ENCODE measurements at places on chromosomes 13 and 19.

DNA sequence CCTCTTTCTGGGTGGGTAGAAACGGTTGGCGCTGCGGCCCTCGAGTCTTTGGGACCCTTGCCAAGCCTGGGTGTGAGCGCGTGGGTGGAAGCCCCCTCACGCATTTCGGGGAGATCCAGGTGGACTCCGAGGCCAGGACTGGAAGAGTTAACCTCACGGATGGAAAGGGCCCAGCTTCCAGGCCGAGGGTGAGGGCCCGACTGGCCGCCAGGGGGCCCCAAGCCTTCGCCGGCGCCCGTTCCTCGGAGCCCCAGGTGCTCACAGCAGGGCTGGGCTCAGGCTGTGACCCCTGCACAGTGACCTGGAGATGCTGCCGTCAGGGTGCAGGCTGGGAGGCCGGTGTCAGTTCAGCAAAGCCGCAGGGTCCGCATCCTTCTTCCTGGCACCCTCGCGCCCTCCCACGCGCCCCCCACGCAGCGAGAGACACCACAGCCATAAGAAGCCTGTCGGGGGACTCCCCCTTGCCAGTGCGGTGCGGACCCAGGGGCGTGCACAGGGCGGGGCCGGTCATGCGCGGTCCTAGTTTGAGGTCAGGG, 34.2 kb upstream of the TMEM255B start:
- peak; percentile 84 for DNase-seq

- DNase-seq = no peak
Observed at GRCh38 chr13:110916301-110917142, 1.7 kb upstream of the ANKRD10 start.

- DNase-seq = no peak
Observed at GRCh38 chr13:39580881-39581575, 22.0 kb downstream of the LHFPL6 start.

- DNase-seq = no peak
Observed at GRCh38 chr13:49821216-49822009, 28.9 kb upstream of the KPNA3 start.

DNA sequence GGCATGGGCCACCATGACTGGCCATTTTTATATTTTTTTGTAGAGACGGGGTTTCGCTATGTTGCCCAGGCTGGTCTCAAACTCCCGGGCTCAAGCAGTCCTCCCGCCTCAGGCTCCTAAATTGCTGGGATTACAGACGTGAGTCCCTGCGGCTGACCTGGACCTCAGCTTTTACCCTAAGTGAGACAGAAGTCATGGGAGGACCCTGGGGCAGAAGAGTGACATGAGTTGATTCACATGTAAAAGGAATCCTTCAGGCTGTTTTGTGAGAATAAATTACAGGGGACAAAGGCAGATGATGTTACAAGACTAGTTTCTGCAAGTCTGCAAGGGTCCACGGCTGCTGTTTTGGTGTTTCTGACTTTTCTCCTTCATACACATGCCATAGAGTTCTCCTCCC, 2.6 kb upstream of the BCAM start:
- DNase-seq = no peak

- DNase-seq = no peak
Observed at GRCh38 chr13:51260154-51260553, 38.0 kb downstream of the FAM124A start.

DNA sequence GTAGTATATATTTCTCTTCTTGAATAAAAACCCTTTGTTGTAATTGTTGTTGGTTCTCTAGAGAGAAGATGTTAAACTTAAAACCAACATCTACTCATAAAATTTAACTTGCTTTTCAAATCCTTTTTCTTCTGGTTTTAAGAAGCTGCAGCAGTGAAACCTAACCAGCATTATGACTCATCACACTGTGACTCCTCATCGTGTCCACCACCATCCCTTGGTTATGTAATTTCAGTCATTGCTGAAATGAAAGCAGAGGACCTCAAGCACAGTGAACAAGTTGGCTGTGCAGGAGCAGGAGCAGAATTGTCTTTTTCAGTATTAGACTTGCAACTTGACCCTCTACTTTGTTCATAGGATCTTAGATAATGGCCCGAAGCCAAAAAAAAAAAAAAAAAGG, 64.9 kb upstream of the HTR2A start:
- DNase-seq = no peak

DNA sequence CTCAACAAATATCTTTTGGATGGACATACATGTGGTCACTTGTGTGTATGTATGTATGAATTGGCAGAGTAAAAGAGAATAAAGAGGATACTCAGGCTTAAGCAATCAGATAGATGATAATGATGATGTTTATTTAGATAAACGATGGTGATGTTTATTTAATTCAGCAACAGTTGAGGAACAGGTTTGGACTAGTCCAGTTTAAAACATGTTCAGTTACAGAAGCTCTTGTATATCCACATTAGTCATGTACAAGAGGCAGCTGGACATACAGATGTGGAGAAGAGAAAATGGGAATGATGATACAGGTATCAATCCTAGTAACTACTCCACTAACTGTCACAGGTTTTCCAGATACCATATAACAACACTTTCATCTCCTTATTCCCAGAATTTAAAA, 232.1 kb downstream of the DIAPH3 start:
- no peak for DNase-seq

GRCh38 chr13:85575110-85575509, 224.1 kb downstream of the SLITRK6 start:
- DNase-seq = no peak

DNA sequence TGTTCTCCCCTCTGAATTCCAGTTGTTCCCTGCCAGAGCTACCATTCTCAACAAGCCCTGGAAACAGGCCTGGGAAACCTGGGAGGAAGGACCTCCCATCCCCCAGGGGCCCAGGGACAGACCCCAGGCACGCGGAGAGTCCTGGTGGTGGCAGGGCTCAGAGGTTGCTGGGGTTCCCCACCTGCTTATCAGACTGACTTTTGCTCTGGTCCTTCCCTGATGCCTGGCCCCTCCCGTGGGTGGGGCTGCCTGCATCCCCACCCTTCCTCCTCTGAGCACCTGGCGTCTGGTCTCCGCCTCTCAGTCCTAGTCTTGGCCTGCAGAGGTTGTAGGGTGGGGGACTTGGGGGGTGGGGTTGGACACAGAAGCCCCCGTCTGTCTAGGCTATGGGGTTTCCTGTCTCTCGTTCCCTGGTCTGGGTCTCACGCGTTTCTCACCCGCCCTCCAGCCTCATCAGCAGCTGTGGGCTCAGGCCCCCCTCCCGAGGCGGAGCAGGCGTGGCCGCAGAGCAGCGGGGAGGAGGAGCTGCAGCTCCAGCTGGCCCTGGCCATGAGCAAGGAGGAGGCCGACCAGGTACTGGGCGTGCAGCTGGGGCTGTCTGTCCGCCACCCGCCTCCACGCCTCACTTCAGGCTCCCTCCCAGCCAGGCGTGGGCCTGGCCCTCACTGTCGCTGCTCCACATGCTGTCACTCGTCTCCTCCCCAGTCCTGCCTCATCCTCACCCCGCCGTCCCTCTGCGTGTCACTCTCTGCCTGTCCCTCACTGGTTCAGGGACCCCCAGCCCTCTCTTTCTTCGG, 13.6 kb downstream of the EPN1 start:
- no peak for DNase-seq

GRCh38 chr19:39327363-39328045, 6.8 kb upstream of the LRFN1 start:
- DNase-seq = no peak

DNA sequence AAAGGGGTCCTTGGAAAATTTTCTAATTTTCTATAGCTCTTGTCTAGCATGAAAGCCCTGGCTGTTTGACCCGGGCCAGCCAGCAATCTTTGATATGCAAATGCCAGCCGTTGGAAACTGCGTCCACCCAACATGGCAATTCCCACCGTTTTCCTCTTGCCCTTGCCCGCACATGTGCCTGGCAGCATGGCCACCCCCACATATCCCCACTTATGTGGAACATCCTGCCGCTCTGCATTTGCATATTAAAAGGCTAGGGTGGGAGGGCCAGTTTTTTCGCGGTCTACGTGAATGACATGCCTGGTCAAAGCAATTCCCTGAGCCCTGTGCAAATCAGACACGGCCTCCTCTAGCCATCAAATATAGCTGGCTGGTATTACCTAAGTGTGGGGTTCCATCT, 110.3 kb upstream of the TDRD3 start:
- DNase-seq = no peak

DNA sequence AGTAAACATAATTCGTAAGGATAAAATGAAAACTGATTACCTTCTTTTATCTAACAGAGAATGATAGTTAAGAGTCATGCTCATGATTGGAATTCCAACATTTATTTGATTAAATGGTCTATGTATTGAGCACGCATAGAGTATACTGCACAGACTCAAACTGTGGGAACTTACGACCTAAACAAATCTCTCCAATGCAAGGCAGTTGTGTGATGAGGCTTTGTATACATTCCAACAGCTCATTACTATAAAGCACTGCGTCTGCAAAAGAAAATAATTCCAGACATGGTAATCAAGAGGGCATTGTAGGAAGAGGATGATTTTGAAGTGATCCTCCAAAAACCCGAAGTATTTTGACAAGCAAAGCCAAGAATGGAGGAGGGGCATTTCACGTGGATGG, 169.5 kb downstream of the NUFIP1 start:
- DNase-seq = no peak
